Cerebellum (tissue), 4 donors: ENCODE measurements at places on chromosomes 1 and 21. TPM values are rescaled to one million over a fixed set of nuclear protein-coding genes. Genes with fewer than 3 reads are reported as not detected.

SPRR3 gene
- not detected for total RNA-seq

NES gene
- total RNA-seq: 45.5 TPM

EFNA3 gene
- total RNA-seq: 7.3 TPM

RORC gene
- 0.18 TPM for total RNA-seq

CD5L gene
- total RNA-seq: 0.27 TPM

PRRX1 gene
- total RNA-seq: 13.3 TPM
